ENCODE measurements at places on chromosomes 1 and 21. TPM values are rescaled to one million over a fixed set of nuclear protein-coding genes. Genes with fewer than 3 reads are reported as not detected.

Gene ILDR2
- total RNA-seq = 0.63 TPM

Gene CDKN2C
- total RNA-seq = 21.6 TPM

DNA sequence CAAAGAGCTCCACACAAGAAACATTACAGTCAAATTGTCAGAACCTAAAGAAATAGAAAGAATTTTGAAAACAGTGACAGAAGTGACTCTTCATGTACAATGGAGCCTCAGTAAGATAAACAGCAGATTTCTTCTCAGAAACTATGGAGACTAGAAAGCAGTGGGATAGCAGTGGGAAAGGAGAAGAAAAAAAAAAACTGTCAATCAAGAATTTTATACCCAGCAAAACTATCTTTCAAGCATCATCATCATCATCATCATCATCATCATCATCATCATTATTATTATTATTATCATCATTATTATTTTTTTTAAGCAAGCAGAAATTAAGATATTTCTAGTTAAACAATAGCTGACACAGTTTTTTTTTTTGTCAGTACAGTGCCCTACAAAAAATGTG is 24.2 kb downstream of the CEP170 start:
- H3K27ac ChIP-seq = no peak overlapping the region
- H3K4me3 ChIP-seq = no peak overlapping the region
- H3K4me1 ChIP-seq = peaks cover 31% of the 10 kb centered on the region
- no peak for DNase-seq
- H3K27me3 ChIP-seq = no peaks in the 10 kb centered on the region

GRCh38 chr1:182069028-182069466 is 7.5 kb upstream of the ZNF648 start:
- no peaks in the 10 kb centered on the region for H3K27me3 ChIP-seq
- no peaks in the 10 kb centered on the region for H3K36me3 ChIP-seq
- no peak overlapping the region for H3K27ac ChIP-seq
- peak; percentile 58 for DNase-seq
- H3K4me1 ChIP-seq = no peaks in the 10 kb centered on the region
- H3K4me3 ChIP-seq = no peak overlapping the region

GRCh38 chr1:66929146-66929688 is 4.4 kb downstream of the MIER1 start:
- H3K4me3 ChIP-seq = peak overlapping the region; percentile 77
- peak overlapping the region; percentile 89 for H3K27ac ChIP-seq

GRCh38 chr1:76289692-76290091 is 215.1 kb downstream of the ST6GALNAC3 start:
- no peaks in the 10 kb centered on the region for H3K27me3 ChIP-seq
- H3K4me1 ChIP-seq = peaks cover 14% of the 10 kb centered on the region
- H3K27ac ChIP-seq = no peak overlapping the region
- no peak for DNase-seq
- no peak overlapping the region for H3K4me3 ChIP-seq
- H3K36me3 ChIP-seq = no peaks in the 10 kb centered on the region

Gene LCE3D
- total RNA-seq = not detected

DNA sequence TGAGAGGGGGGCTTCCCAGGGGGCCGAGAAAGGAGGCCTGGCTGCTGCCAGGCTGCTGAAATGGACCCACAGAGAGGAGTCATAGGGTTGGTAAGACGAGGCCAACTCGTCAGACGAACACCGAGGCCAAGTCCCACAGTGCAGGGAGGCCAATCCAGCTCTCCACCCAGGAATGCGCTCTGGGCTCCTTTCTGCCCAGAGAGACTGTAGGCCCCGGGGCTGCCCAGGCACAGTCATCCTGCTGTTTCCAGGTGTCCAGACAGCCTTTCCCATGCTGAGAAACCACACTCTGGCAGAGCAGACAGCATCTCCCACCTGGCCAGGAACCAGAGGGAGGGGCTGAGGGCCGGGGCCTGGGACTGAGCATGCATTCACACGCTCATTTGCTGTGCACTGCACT is 26.7 kb upstream of the RSPO1 start:
- H3K4me1 ChIP-seq = no peaks in the 10 kb centered on the region
- no peak overlapping the region for H3K4me3 ChIP-seq
- H3K36me3 ChIP-seq = no peaks in the 10 kb centered on the region

DNA sequence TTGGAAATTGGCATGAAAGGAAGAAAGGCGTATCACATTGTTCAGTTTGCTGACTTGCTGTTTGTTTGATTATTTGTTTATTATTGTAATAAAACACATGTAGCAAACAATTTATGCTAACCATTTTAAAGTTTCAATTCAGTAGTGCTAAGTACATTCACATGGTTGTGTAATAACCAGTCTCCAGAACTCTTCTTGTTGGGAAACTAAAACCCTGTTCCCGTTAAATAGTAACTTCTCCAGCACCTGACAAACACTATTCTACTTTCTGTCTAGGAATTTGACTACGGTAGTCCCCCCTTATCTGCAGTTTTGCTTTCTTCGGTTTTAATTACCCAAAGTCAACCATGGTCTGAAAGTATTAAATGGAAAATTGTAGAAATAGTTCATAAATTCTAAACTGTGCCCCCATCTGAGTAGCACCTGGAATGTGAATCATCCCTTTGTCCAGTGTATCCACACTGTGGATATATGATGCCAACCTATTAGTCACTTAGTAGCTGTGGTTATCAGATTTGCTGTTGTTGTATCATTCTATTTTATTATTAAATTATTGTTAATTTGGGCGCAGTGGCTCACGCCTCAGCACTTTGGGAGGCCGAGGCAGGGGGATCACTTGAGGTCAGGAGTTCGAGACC is 5.5 kb downstream of the MORC3 start:
- H3K27ac ChIP-seq = no peak overlapping the region
- no peaks in the 10 kb centered on the region for H3K36me3 ChIP-seq
- DNase-seq = no peak
- peaks cover 10% of the 10 kb centered on the region for H3K4me1 ChIP-seq
- no peaks in the 10 kb centered on the region for H3K27me3 ChIP-seq
- no peak overlapping the region for H3K4me3 ChIP-seq
